ENCODE measurements at places on chromosomes 16 and 17.
A peak's percentile ranks its signal among the peaks of the same experiment; 100 is the strongest.

DNA sequence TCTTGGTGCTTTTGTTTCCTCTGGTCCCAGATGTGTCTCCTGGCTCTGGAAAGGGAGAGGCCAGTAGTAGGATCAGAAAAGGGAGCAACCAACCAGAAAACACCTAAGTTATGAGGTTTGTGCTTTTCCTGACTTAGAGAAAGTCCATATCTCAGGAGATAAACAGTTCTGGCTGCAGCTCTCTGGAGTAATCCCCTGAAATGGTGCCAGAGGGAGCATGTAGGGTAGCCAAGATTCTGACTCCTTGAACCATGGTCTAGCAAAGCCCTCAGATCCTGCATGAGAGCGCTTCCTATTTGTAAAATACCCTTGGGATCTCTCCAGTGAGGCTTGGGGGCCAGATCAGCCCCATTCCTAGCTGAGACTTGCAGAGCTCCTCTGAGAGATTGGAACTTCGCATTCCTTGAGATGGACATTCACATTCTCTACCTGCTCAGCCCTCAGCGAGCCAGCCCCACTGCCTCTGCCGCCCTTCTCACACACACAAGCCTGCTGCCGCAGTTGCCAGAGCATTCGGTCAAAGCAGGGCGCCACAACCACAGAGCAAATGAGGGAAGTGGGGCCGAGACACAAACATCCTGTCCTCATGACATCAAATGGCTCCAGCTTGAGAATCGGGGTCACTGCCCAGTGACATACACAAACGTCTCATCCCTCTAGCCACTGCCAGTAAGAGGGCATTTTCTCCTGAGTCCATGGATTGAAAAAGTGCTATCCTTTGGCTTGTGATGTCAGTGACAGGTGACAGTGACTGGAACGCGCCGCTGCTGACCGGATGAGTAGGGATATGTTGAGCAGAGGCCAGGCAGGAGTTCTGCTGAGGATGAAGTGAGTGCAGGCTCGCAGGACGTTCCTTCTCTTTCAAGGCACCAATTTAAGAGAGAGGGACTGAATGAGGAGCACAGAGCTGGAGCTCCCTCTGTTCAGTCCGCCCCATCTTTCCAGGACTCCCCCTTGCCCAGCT is 5.0 kb downstream of the ABHD15 start:
- no peak for DNase-seq

GRCh38 chr17:8359769-8360168 is 16.7 kb downstream of the KRABD2 start:
- DNase-seq, result no peak

DNA sequence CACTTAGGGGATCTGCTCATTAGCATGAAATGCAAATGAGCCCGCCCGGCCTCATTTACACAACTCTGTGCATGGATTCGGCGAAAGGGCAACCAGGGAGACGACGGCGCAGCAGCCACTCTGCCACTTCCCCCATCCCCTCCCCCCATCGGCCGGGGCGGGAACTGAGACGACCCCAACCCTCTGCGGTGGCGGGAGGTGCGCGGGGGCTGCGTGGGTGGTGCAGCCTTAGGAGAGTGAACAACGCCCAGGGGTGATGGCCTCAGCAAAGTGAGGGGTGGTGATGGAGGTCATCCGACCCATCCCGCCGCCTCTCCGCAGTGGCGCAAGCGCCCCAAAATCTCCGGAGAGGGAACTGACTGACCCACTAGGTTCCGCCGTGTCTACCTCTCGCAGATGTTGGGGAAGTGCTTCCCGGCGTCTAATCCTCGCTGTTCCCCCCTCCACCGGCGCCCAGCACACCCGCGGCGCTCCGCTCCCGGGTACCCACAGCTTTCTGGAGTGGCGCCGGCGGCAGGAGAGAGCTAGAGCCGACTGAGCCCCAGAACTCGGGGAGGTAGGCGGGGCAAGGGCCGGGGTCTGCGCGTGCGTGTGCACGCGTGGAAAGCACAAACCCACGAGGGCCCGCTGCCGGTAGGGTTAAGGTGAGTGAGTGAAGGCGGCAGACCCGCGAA is 1.4 kb upstream of the CACNA1G start:
- DNase-seq, result no peak

- DNase-seq, result no peak
Measured at GRCh38 chr16:48330841-48331192, 54.4 kb downstream of the SIAH1 start.

DNA sequence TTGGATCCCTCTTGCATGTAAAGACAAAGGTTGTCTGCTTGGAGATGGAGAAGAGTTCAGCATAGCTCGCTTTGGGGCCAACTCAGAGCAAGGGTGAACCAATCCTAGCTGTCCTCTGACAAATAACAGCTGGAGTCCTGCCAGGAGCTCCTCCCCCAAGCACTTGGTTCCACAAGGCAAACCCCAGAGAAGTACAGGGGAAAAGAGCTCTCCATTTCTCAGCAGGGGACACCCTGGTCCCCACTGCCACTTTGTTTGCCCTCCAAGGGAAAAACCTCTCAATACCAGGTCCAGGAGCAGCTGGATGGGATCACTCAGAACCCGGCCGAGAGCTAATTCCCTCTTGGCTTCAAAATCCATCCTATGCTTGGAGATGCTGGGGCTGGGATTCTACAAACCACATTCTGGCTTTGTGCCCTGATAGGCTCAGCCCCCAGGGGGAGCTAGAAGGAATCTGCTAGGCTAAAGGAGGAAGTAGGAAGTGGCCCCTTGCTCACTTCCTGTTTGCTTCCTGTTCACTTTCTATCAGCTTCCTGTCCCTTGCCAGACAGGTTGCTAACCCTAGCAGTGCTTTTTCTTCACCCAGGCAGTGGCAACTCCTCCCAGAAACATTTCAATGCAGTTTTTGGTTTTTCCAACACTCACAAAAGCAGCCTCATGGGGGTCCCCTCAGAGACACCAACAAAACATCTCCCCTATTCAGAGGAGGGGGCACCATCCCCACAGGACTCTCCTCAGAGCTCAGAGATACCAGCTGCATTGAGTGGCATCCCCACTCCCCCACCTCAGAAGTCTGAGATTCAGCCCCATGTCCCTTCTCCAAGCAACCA is 30.7 kb downstream of the CDRT4 start:
- peak; percentile 32 for DNase-seq

- DNase-seq, result no peak
Measured at GRCh38 chr17:79991924-79992648, 43.6 kb downstream of the TBC1D16 start.

DNA sequence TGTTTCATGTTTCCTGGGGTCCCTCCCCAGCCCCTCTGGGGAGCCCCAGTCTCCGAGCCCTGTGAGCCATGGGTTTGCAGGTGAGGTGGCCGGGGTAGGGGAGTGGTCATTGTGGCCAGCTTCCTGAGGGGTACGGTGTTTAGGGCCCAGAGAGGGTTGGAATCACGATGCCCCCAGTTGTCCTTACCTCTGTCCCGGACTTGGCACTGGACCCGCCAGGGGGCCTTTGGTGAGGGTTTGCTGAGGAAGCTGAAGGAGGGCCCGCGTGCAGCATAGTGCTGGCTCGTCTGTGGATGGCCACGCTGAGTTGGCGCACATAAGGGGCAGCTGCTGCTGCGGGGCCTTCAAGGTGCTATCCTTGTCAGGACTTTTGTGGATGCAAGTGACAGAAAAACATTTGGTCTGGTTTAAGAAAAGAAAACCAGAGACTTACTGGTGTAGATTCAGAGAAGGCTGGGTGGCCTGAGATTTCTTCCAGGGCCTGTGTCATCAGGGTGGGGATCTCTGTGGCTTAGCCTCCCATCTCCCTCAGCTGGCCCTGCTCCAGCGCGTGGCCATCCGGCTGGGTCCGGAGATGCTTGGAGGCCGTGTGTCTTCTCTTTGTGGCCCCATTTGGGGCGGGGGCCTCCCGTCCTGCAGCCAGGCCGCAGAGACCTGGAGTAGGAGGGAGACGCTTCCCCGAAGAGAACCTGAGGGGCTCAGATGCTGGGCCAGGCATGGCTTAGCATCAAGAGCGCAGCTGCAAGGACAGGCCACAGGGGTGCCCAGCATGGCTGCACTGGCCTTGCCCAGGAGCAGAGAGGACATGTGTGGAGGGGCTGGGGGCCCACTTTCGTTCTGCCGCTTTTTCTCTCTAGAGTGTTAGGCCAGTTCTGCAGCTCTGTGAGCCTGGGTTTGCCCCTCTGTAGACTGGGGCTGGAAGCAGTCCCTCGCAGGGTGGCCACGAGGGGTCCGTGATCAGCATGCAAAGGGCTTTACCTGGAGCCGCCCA is 33.7 kb upstream of the NUDT16L1 start:
- no peak for DNase-seq

DNA sequence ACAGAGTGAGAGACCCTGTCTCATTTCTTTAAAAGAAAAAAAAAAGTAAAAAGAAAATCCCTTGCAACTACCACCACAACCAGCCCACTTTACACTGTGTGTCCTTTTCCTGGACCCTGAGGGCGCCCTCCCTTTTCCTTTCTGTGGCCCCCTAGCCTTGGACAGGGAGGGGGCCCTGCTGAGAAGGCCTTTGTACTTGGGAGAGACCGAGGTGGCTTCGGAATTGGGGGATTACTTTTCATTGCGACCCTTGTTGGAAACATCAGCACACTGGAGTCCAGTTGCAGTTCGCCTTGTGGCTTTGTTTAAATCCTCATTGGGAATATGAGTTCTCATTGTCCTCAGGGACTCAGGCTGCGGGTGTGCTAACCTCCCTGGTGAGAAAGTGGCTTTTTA is 9.4 kb upstream of the DNASE1 start:
- no peak for DNase-seq

DNA sequence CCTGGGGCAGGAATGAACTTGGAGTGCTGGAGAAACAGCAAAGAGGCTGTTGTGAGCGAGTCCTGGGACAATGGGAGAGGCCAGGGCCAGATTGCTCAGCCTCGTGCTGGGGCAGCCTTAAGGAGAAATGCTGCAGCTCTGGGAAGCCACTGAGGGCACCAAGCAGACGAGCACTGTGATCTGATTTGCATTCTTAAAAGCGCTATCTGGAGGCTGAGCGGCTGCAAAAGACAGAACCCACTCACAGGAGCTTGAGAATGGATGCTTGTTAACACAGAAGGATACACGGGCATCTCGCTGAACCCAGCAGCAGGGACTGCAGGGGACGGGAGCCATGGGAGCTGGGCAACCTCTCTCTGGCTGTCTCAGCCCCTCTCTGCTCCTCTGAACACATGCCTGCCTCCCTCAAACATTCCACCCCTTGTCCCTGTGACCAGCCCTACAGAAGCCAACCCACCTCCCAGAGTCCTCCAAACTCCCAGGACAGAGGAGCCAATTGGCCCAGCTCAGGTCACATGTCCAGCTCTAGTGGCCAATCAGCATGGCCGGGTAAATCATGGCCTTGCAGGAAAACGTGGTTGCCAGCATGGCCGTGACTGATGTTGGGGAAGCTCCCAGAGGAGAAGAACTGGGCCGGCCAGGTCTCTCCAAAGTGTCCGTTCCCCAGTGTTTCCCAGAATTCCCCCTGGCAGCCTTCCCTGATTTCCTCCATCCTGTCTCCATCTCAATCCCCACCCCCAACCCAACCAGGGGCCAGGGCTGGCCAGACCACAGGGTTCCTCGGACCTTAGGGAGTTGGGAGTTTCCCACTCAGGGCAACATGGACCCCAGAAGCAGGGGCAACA is 60.3 kb downstream of the GSG1L start:
- DNase-seq, result no peak

DNA sequence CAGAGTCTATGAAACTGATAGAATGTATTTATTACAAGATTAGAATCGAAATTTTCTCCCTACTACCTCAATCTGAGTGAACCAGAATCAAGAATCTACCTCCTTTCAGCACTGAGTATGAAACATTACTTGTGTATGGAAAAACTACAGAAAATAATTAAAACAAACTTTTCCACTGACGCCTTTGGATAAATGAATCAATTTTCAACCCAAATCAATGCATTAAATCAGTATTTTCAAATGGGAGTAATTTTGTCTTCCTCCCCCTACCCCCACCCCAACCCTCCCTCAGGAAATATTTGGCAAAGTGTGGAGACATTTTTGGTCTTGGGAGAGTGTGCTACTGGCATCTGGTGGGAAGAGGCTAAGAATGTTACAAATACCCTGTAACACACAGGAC is 7.8 kb upstream of the ABCA10 start:
- no peak for DNase-seq

DNA sequence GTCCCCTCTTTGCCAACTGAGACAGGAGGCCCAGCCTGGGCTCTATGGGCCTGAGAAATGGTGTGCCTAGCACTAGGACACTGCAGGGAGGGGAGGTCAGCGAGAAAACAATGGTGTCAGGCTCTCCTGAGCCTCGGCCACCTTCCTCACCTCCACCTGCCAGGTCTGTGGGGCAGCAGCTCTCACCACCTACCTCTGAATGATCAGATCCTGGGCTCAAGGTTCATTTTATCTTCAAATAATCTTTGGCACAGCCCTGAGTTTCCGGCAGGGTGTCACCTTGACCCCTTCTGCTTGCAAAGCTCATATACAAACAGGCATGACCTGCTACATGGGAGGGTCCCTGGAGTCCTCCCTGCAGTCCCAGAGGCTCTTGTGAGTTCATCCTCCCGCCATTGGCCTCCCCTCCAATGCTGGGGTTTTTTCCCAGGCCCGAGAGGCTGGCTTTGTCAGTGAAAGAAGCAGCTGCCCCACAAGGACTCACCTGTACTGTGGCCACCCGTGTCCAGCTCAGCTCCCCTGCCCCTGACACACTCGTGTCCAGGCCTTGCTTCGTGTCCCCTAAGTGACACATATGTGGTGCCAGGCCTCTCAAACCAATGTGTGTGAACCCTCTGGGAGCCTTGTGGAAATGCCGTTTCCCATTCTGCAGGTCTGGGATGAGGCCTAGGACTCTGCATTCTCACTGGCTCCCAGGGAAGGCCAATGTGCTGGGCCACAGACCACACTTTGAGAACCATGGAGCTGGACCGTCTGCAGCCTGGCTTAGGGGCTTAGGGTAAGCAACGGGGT is 176.8 kb upstream of the CIBAR2 start:
- DNase-seq, result no peak

DNA sequence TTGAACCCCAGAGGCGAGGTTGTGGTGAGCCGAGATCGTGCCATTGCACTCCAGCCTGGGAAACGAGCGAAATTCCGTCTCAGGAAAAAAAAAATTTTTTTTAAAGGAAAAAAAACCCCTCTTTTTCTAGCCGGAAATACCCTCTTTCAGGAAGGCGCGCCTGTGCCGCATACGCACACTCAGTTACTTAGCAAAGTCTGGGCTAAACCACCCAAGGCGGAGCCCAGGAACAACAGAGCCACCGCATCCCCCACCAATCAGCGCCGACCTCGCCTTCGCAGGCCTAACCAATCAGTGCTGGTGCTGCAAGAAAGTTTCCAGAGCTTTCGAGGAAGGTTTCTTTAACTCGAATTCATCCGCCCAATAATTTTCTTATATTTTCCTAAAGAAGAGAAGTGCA is 510.4 kb downstream of the KCNJ18 start:
- DNase-seq, result no peak

- DNase-seq, result no peak
Measured at GRCh38 chr16:29684679-29685078, 5.7 kb downstream of the QPRT start.

All from NCI-H460 (cell line).